Right lobe of liver (tissue), 6 donors: ENCODE measurements at places on chromosomes 12 and 14. TPM values are rescaled to one million over a fixed set of nuclear protein-coding genes. Genes with fewer than 3 reads are reported as not detected.

- no peak for DNase-seq
- no peaks in the 10 kb centered on the region for H3K4me1 ChIP-seq
- no peaks in the 10 kb centered on the region for H3K27me3 ChIP-seq
- H3K4me3 ChIP-seq = no peak overlapping the region
These were observed 87.0 kb downstream of the TRMT5 start for GRCh38 chr14:60893911-60894310.

- H3K4me3 ChIP-seq = no peak overlapping the region
- H3K36me3 ChIP-seq = no peaks in the 10 kb centered on the region
- no peaks in the 10 kb centered on the region for H3K4me1 ChIP-seq
- H3K27me3 ChIP-seq = no peaks in the 10 kb centered on the region
These were observed 104.8 kb upstream of the CNTN1 start for GRCh38 chr12:40587421-40587820.

GRCh38 chr14:59120921-59121320 lies 67.5 kb upstream of the DAAM1 start:
- DNase-seq = no peak
- H3K27me3 ChIP-seq = no peaks in the 10 kb centered on the region
- no peaks in the 10 kb centered on the region for H3K36me3 ChIP-seq
- H3K27ac ChIP-seq = no peak overlapping the region

DNA sequence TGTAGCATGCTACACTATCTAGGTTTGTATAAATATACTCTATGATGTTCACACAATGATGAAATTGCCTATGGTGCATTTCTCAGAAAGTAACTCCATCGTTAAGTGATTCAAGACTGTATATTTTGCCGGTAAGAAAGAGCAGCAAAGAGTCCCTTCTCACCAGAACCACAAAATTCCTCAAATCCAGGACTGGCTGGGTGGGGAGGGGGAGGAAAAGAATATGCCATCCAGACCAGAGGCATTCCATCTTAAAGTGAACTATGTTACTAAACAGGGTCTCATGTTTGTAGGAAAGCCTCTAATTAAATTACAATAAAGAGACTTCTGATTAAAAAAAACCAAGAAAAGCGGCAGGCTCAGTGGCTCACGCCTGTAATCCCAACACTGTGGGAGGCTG lies 11.5 kb downstream of the UBE2N start:
- DNase-seq = no peak
- H3K4me3 ChIP-seq = no peak overlapping the region
- H3K27me3 ChIP-seq = no peaks in the 10 kb centered on the region

GRCh38 chr12:67531051-67531450 lies 117.5 kb upstream of the DYRK2 start:
- no peak for DNase-seq
- H3K36me3 ChIP-seq = no peaks in the 10 kb centered on the region
- no peak overlapping the region for H3K27ac ChIP-seq
- H3K4me3 ChIP-seq = no peak overlapping the region
- no peaks in the 10 kb centered on the region for H3K4me1 ChIP-seq
- no peaks in the 10 kb centered on the region for H3K27me3 ChIP-seq

DNA sequence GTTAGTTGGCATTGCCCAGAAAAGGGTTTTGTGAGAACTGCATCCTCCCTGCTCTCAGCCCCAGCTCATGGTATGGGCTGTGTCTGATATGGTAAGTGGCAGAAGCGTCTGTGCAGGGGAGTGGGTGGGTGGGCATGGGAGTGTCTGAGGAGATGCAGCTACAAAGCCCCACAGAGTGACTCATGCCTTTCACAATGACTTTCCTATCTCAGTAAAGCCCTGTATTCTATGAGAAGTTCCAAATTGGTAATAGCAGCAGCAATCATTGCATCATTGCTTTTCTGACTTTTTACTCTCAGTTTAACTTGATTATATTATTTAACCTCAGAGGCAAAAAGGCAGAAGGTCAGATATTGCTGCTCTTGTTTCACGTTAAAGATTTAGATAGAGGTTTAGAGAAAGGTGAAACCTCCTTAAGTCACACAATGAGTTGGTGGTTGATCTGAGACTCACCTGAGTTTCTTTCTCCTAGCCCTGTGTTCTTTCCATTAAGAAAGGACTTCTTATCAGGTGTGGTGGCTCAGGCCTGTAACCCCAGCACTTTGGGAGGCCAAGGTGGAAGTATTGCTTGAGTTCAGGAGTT lies 171.7 kb downstream of the SLC5A8 start:
- H3K4me1 ChIP-seq = no peaks in the 10 kb centered on the region
- H3K36me3 ChIP-seq = no peaks in the 10 kb centered on the region
- H3K27me3 ChIP-seq = no peaks in the 10 kb centered on the region
- H3K4me3 ChIP-seq = no peak overlapping the region

- DNase-seq = peak; percentile 56
- H3K4me1 ChIP-seq = no peaks in the 10 kb centered on the region
- H3K4me3 ChIP-seq = no peak overlapping the region
- peak overlapping the region; percentile 91 for H3K27ac ChIP-seq
- H3K36me3 ChIP-seq = no peaks in the 10 kb centered on the region
These were observed 64.9 kb upstream of the STRN3 start for GRCh38 chr14:31090883-31091764.

DNA sequence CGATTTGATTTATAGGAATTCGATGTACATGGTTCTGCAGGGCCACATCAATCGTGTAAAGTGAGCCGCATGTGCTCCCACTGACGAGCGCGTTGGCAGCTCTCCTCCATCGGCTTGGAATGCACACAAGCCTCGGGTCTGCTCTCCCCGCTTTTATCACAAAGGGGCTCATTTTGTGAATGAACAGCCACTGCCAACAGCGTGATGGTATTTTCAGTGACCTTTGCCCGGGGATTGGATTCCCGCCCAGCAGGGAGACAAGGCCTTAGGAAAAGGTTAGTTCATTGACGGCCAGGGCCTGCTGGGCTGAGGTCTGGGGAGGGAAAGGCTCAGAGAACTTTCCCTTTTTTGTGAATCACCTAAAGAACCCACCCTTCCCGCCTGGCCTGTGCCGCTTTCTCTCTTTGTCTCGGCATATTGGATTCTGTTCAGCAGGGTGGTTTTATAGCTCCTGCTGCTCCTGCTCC lies 232.1 kb downstream of the MSRB3 start:
- H3K27ac ChIP-seq = no peak overlapping the region
- peaks cover 3% of the 10 kb centered on the region for H3K4me1 ChIP-seq
- H3K4me3 ChIP-seq = no peak overlapping the region

DNA sequence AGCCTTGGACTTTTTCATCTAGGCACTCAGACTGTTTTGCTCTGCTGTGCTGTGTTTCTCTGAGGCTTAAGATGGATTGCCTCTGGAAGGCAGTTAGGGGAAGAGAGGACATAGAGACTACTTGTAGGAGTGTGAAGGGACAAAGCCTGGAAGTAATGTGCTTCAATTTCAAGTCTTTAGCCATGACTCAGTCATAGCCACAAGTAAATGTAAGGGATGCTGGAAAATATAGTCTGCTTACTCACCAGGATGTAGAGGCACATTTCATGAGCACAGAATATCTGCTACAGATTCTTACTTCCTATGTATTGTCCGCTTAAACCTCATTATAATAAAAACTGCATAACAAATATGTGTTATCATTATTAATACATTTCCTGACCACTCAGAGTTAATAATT lies 794.3 kb upstream of the NOVA1 start:
- no peak overlapping the region for H3K4me3 ChIP-seq
- H3K4me1 ChIP-seq = no peaks in the 10 kb centered on the region
- H3K27me3 ChIP-seq = no peaks in the 10 kb centered on the region
- no peaks in the 10 kb centered on the region for H3K36me3 ChIP-seq

DNA sequence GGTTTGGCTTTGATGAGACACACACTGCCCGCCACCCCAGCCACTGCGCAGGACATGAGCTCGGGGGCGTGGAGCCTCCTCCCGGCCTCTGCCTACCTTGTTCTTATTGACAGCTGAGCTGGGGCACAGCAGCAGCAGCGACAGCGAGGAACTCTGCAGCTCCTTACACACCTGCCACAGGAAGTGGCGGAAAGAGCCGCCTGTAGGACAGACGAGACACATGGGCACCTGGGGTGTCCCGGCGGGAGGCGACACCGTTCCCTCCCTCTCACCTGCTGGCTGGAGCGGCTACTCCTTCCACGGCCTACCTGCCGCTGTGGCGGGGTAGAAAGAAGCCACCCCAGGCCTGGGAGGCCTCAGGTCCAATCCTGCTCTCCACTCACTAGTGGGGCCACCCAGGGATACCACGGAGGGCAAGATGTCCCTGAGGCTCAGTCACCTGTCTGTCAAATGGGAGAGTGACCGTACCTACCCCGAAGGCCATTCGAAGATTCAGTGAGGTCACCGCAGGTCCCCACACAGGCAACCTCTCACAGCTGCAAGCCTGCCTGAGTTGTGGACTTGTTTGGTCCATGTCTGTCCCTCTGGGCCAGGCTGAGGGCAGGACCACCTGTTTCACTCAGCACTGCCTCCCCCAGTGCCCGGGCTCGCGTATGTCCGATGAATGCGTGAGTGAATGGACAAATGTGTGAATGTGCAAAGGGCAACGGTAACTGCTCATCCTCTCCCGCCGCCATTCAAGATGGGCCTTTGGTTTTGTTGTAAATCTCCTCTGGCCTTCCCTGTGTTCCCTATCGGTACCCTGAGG lies 42.6 kb downstream of the TRAFD1 start:
- no peaks in the 10 kb centered on the region for H3K27me3 ChIP-seq
- no peaks in the 10 kb centered on the region for H3K36me3 ChIP-seq
- no peaks in the 10 kb centered on the region for H3K4me1 ChIP-seq
- H3K27ac ChIP-seq = no peak overlapping the region
- DNase-seq = no peak
- no peak overlapping the region for H3K4me3 ChIP-seq

- peaks cover 18% of the 10 kb centered on the region for H3K4me1 ChIP-seq
- H3K27me3 ChIP-seq = no peaks in the 10 kb centered on the region
- no peak overlapping the region for H3K27ac ChIP-seq
- H3K36me3 ChIP-seq = no peaks in the 10 kb centered on the region
- no peak for DNase-seq
- no peak overlapping the region for H3K4me3 ChIP-seq
These were observed 66.5 kb downstream of the BHLHE41 start for GRCh38 chr12:26058308-26058707.

DNA sequence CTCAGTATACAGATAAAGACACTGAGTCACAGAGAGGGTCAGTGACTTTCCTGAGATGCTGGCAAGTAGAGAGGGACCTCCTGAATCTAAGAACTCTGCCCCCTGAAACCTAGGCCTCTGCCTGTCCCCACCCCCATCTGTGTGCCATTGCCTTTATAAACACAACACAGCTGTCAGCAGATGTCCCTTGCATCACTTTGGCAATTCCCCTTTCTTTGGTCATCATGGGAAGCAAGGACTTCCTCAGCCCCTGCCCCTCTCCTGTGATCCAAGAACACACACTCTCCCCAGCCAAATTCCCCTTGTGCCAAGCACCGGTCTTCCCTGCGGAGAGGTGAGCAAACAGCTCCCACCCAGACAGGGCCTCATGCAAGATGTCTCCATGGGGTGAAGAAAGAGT lies 8.3 kb downstream of the TSPAN11 start:
- no peaks in the 10 kb centered on the region for H3K36me3 ChIP-seq
- no peaks in the 10 kb centered on the region for H3K4me1 ChIP-seq
- no peak overlapping the region for H3K4me3 ChIP-seq
- no peak overlapping the region for H3K27ac ChIP-seq
- no peaks in the 10 kb centered on the region for H3K27me3 ChIP-seq
- DNase-seq = no peak

The GNG2 gene
- total RNA-seq = 4.7 TPM
